ENCODE measurements at places on chromosomes 4 and X. TPM values are rescaled to one million over a fixed set of nuclear protein-coding genes. Genes with fewer than 3 reads are reported as not detected.

SPIN2A gene
- total RNA-seq = 1.4 TPM

RBM46 gene
- not detected for total RNA-seq

HSD17B13 gene
- 0.35 TPM for total RNA-seq

MAGEA10 gene
- not detected for total RNA-seq

LPAR4 gene
- not detected for total RNA-seq

SYP gene
- 0.73 TPM for total RNA-seq

P2RY4 gene
- total RNA-seq = not detected

GRCh38 chr4:100113732-100114131 lies 76.5 kb downstream of the DDIT4L start:
- no peak overlapping the region for H3K27ac ChIP-seq
- no peaks in the 10 kb centered on the region for H3K36me3 ChIP-seq
- no peaks in the 10 kb centered on the region for H3K4me1 ChIP-seq

DNA sequence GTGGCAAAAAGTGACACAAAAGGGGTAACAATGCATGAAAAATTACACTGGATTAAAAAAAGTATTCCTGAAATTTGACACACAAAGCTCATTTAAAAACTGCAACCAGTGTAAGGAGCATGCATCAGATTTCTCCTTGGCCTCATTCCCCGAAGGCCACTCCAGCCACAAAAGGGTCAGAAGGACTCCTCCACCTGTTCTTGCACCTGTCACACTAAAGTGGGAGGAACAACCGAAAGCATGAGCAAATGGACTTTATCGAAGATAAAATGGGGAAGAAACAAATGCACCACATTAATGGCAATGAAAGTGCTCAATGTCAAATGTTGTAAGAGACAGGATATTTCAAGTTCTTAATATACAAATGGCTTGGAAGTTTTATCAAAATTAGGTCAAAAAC lies 88.2 kb downstream of the ADGRA3 start:
- H3K27ac ChIP-seq = no peak overlapping the region
- H3K4me1 ChIP-seq = no peaks in the 10 kb centered on the region
- H3K27me3 ChIP-seq = no peaks in the 10 kb centered on the region
- H3K36me3 ChIP-seq = no peaks in the 10 kb centered on the region
- H3K4me3 ChIP-seq = no peak overlapping the region

GRCh38 chr4:82850684-82851083 lies 40.3 kb downstream of the SEC31A start:
- no peak for DNase-seq
- no peaks in the 10 kb centered on the region for H3K4me1 ChIP-seq
- peaks cover 52% of the 10 kb centered on the region for H3K36me3 ChIP-seq
- no peaks in the 10 kb centered on the region for H3K27me3 ChIP-seq

GRCh38 chrX:112636951-112637581 lies 42.7 kb downstream of the LHFPL1 start:
- H3K4me1 ChIP-seq = no peaks in the 10 kb centered on the region
- DNase-seq = no peak
- H3K27me3 ChIP-seq = no peaks in the 10 kb centered on the region
- no peaks in the 10 kb centered on the region for H3K36me3 ChIP-seq
- no peak overlapping the region for H3K4me3 ChIP-seq

DNA sequence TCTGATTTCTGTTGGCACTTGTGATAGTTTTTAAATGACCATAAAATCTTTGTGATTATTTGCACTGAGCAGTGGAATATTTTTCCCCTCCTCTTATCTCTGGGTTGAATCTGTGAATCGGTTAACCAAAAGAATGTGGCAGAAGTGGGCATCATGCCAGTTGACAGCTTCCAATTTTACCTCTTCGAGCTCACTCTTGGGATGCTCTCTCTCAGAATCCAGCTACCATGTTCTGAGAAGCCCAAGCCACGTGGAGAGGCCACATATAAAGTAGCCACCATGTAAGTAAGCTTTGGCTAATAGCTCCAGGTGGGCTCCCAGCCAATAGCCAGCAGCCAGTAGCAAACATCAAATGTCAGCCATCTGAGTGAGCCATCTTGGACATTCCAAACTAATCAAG lies 12.9 kb upstream of the WDR19 start:
- no peak overlapping the region for H3K27ac ChIP-seq
- no peaks in the 10 kb centered on the region for H3K36me3 ChIP-seq
- no peak for DNase-seq
- no peak overlapping the region for H3K4me3 ChIP-seq
- no peaks in the 10 kb centered on the region for H3K4me1 ChIP-seq

DNA sequence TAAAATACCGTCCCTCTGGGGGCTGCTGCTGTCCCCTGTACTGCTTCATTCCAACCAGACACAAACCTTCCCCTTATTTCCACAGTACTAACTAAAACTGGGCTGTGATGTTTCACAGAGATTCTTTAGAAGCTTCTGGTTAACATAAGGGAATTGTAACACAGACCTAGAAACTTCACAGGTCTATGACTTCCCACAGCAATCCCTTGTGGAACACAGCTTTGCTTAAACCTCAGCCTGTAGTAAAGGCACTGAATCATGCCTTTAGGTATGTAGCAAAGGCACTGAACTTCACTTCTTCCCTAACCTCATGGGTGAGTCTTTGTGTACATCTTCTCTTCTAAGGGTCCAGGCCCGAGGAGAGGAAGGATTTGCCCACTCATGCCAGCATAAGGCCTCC lies 49.4 kb downstream of the SPINK2 start:
- no peaks in the 10 kb centered on the region for H3K27me3 ChIP-seq
- no peaks in the 10 kb centered on the region for H3K4me1 ChIP-seq
- no peak overlapping the region for H3K4me3 ChIP-seq
- no peaks in the 10 kb centered on the region for H3K36me3 ChIP-seq

- no peak overlapping the region for H3K27ac ChIP-seq
- H3K36me3 ChIP-seq = no peaks in the 10 kb centered on the region
- no peak overlapping the region for H3K4me3 ChIP-seq
- DNase-seq = no peak
Measured at GRCh38 chrX:137999552-137999951, 433.6 kb downstream of the ZIC3 start.

GRCh38 chr4:184863916-184864315 lies 38.1 kb upstream of the ACSL1 start:
- no peak for DNase-seq
- no peak overlapping the region for H3K27ac ChIP-seq
- no peaks in the 10 kb centered on the region for H3K4me1 ChIP-seq
- H3K27me3 ChIP-seq = no peaks in the 10 kb centered on the region

GRCh38 chr4:73468170-73468569 lies 13.4 kb upstream of the AFM start:
- H3K27me3 ChIP-seq = no peaks in the 10 kb centered on the region
- H3K27ac ChIP-seq = no peak overlapping the region
- no peaks in the 10 kb centered on the region for H3K36me3 ChIP-seq
- no peaks in the 10 kb centered on the region for H3K4me1 ChIP-seq

GRCh38 chr4:108674356-108674977 lies 24.1 kb downstream of the OSTC start:
- H3K4me1 ChIP-seq = no peaks in the 10 kb centered on the region
- no peaks in the 10 kb centered on the region for H3K27me3 ChIP-seq
- no peak for DNase-seq
- no peak overlapping the region for H3K4me3 ChIP-seq

DNA sequence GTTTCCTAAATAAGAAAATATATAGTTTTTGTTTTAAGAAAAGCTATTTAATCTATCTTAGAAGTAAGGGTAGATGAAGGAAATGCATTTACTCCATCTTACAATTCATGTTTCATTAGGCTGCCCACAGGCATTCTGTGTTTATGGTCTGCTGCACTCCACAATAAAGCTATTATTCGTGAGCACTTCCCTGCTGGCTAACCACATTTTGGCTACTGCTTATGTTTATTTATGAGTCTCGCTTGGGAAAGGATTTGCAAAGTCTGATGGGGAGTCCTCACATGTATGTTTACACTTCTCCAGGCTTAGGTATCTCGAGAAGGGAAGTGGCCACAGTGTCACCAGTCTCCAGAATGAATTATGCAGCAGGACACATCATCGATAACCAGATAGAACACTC lies 260.8 kb upstream of the VCX start:
- no peak for DNase-seq
- no peak overlapping the region for H3K4me3 ChIP-seq

DNA sequence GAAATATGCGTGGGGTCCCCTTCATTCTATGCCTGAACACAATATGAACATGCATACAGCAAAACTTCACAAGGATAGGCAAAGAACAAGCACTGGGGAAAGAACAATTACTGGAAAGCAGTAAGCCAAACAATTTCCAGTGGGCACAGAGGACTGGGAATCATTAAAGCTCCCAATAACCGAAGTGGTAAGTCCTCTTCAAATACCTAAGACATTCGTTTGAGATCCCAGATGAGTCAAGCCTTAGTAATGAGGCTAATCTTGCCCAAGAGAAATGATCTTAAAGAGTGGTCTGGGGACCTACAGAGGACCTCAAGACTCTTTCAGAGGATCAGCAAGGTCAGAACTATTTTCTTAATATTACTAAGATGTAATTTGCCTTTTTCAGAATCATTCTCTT lies 28.6 kb downstream of the ANAPC10 start:
- no peak overlapping the region for H3K27ac ChIP-seq
- H3K27me3 ChIP-seq = no peaks in the 10 kb centered on the region
- H3K4me3 ChIP-seq = no peak overlapping the region
- DNase-seq = no peak

DNA sequence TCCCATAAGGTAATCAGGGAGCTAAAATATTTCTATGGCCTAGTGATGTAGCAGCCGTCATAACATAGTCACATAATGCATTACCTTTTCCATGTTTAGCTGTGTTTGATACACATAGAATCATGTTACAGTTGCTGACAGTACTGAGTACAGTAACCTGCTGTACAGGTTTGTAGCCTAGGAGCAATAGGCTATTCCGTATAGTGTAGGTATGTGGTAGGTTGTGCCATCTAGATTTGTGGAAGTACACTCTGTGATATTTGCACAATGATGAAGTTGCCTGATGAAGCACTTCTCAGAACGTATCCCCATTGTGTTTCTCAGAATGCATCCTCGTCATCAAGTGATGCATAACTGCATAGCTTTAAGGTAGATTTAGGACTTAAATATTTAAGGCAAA lies 495.6 kb upstream of the ZFP42 start:
- no peak overlapping the region for H3K4me3 ChIP-seq
- H3K27ac ChIP-seq = no peak overlapping the region
- H3K27me3 ChIP-seq = no peaks in the 10 kb centered on the region
- no peaks in the 10 kb centered on the region for H3K4me1 ChIP-seq

GRCh38 chrX:69961365-69962072 lies 88.2 kb downstream of the AWAT2 start:
- DNase-seq = no peak
- no peak overlapping the region for H3K4me3 ChIP-seq
- H3K27me3 ChIP-seq = no peaks in the 10 kb centered on the region
- H3K4me1 ChIP-seq = no peaks in the 10 kb centered on the region
- no peak overlapping the region for H3K27ac ChIP-seq

DNA sequence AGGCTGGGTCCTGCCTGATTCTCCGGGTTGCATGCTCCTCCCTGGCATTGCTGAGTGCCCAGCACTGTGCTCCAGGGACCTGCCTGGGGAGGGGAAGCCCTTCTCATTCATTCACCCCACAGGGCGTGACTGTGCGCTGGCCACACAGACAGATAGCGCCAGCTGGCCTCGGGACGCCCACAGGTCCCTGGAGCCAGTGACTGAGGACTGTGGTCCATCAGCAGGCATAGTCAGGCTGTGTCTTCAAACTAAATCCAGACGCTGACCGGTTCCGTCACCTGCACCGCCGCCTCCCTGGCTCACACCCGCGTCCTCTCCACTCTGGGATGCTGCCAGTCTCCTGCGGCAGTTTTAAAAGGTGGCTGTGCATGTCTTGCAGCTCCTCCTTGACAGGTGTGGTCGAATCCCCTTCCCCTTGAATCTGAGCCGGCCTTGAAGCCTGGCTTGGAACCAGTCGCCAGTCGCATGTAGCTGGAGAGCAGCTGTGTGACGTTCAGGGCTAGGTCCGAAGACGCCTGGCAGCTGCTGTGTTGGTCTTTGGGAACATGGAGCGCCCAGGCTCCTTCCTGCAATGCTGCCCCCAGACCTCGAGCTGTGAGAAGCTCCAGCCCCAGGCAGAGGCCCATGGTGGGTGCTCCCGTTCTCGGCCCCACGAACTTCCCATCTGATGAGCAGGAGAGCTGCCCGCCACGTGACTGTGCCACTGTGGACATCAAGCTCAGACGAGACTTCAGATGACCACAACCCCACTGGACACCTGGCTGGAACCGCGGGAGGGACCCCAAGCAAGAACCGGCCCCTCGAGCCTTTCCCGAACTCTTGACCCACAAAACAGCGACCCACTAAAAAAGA lies 94.1 kb downstream of the ADRA2C start:
- no peaks in the 10 kb centered on the region for H3K4me1 ChIP-seq
- no peak overlapping the region for H3K27ac ChIP-seq
- no peak for DNase-seq
- H3K36me3 ChIP-seq = no peaks in the 10 kb centered on the region
- no peak overlapping the region for H3K4me3 ChIP-seq

GRCh38 chr4:25939330-25939729 lies 25.3 kb downstream of the SMIM20 start:
- no peaks in the 10 kb centered on the region for H3K27me3 ChIP-seq
- no peak overlapping the region for H3K27ac ChIP-seq
- H3K36me3 ChIP-seq = no peaks in the 10 kb centered on the region
- no peaks in the 10 kb centered on the region for H3K4me1 ChIP-seq
- no peak for DNase-seq

- DNase-seq = no peak
- no peak overlapping the region for H3K4me3 ChIP-seq
- no peaks in the 10 kb centered on the region for H3K36me3 ChIP-seq
- H3K4me1 ChIP-seq = no peaks in the 10 kb centered on the region
Measured at GRCh38 chr4:97548943-97549583, 594.2 kb downstream of the STPG2 start.

DNA sequence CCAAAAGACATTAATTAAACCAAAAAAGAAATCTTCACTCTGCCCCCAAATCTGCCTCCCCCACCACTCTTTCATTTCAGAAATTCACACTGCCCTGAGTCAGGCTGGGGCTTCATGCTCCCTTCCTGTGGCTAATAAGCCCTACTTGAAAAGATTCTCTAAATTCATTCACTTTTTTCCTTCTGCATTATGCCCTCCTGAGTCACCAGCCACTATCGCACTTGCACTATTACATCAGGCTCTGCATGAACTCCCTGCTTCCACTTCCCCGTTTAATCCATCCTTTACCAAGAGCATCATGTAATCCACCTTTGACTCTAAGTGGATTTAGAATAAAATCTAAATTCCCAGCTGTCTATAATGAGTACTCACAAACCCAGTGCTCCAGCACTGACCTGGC lies 295.4 kb upstream of the KLF3 start:
- no peak overlapping the region for H3K4me3 ChIP-seq
- DNase-seq = no peak
- no peaks in the 10 kb centered on the region for H3K27me3 ChIP-seq
- peaks cover 10% of the 10 kb centered on the region for H3K4me1 ChIP-seq

- no peaks in the 10 kb centered on the region for H3K36me3 ChIP-seq
- no peak overlapping the region for H3K4me3 ChIP-seq
- no peaks in the 10 kb centered on the region for H3K4me1 ChIP-seq
- no peak for DNase-seq
- no peaks in the 10 kb centered on the region for H3K27me3 ChIP-seq
Measured at GRCh38 chr4:117971403-117971802, 62.9 kb upstream of the NDST3 start.
